H7 (cell line): ENCODE measurements at places on chromosomes 2 and 18.
A peak's percentile ranks its signal among the peaks of the same experiment; 100 is the strongest.

- DNase-seq = peak; percentile 14
These were observed 312.4 kb upstream of the MC4R start for GRCh38 chr18:60684843-60685513.

DNA sequence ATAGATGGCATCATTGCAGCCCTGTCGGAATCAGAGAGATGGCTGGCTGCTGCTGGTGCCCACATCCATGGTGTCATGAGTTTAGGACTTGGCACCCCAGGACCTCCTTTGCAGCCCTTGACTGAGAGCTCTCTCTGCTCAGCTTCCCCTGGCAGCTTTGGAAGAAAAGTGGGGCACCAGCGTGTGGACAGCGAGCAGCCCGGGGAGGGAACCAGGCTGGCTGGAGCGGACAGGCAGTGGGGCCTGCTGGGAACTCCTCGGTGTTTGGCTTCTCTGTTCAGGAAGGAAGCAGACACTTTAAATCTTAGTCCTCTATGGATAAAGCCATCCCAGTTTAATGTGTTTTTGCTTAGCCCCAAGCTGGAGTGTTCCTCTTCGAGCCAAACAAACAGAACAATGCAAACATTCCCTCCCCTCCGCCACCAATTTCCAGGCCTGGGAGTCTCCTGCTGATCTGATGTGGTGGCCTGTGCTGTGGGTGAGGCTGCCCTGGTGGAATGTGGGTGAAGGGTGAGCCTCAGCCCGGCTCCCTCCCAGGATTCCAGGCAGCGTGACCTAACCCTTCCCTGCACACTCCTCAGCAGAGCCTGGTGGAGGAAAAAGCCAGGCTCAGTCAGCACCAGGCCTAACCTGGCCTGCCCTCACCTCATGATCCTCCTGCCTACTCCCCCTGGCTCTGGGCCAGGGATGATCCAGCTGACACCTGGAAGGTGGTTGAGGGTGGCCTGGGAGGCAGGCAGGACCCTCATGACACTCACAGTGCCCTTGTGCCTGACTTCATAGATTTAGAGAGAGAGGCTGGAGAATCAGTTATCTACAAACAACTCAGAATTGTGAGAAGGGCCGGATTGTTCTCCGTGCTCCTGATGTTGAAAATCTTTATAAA, 21.6 kb upstream of the ITGB6 start:
- DNase-seq = no peak

- no peak for DNase-seq
These were observed 4.9 kb downstream of the DAW1 start for GRCh38 chr2:227876300-227876801.

DNA sequence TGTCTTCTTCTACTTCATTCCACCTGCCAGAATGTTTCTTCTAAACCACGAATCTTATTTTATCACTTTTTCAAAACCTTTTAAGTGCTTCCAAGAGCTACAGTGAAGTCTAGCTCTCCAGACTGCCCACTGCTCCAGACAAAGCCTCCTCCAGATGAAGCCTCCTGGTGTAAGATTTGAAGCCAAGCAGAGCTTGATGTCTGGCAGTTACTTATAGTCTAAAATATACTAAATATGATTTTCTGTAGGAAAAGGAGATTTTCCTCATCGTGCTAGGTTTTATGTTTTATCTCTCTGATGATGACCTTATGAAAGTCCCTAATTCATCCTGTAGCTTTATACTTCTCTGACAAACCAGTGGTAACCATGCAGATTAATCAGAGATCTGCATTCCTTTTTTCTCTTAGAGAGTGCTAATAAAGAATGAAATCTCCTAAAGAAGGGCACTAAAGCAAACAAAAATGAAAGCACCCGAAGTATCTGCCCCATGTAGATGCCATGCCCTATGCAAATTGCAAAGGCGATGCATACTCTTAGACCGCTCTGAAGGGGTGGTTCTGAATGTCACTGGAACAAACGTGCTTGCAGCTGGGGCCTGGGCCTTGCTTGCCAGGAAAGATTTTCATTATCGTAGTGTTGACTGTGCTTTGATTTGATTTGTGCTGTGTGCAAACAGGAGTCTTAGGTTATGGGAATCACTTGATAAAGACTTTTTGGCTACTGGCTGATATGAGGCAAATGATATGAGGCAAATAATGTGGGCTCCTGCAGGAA, 314.2 kb downstream of the PID1 start:
- no peak for DNase-seq
